Activated CD4-positive, alpha-beta T cell treated with anti-CD3 and anti-CD28 coated beads, Interleukin-2, Interleukin-4, amounts not matched to agents 100 ng/mL and 50 ng/mL, durations not matched to agents 16 hours and 8 hours (primary cell): ENCODE measurements at places on chromosomes 12 and 14.
A peak's percentile ranks its signal among the peaks of the same experiment; 100 is the strongest.

DNA sequence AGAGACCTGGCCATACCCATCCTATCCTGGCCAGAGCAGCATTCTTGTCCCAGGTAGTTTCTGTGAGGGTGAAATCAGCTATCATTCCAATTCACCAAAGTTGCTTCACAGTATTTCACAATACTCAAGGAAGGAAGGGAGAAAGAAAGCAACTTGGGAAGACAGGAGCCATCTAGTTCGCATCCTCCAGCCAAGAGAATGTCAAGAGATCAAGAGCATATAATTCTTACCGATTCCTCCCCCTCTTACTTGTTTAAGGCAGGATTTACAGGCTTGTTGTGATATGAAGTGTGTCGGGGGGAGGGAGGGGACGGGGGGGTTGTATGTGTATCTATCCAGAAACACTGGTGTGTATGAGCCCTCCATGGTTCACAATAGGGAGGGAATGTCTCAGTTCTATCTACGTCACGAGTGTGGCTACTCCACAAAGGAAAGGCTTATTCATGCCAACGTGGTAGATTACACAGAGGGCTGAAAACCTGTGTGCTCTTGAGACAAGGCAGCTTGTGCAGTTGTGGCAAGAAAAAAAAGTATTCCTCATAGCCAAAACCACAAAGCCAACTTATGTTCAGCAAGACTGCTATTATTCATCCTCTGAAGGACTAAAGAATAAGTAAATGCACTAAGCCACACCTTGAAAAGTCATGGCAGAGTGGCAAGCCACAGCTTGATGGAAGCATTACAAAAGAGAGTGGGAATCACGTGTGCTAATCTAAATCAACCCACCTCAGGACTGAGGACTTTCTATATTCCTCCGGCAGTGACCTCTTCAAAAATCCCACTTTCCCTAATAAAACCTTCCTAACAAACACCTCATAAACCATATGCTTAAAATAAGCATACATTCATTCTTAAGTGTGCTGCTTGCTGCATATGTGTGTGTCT is 35.0 kb downstream of the CORO1C start:
- DNase-seq = peak; percentile 74

DNA sequence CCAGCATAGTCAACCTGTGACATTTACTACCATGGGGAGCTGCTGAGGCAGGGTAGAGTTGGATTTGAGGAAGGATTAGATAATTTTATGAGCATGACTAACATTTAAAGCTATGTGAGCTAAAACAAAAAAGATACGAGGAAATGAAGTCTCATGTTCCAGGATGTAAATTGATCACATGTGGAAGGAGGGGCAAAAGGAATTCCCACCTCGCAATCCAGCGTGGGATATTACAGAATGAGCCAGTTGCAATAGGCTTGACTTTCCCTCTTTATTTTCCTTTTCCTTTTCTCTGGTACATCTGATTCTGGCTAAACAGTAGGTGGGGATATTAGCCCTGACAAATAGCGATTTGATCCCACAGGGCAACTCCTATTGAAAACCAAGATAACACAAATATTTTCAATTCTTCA is 214.9 kb upstream of the HMGA2 start:
- no peak for DNase-seq

GRCh38 chr14:22549981-22550673 is 38.9 kb downstream of the DAD1 start:
- DNase-seq = peak; percentile 94

DNA sequence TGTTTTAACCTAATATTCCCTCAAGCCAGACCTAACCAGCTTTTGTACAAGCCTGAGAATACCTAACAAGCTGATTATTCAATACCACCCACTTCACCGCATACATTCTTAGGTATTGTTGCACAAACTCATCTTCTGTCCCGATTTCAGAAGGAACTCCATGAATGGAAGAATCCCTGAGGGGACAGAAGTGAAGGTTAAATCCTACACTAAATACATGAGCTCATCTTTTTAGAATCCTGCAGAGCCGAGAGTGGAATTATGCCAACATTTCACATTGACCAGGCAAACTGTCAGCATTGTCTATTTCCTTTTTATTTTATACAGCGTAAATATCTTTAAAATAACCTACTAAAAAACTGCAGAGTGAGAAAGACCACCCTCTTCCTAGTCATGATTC is 140.7 kb upstream of the PRICKLE1 start:
- no peak for DNase-seq

DNA sequence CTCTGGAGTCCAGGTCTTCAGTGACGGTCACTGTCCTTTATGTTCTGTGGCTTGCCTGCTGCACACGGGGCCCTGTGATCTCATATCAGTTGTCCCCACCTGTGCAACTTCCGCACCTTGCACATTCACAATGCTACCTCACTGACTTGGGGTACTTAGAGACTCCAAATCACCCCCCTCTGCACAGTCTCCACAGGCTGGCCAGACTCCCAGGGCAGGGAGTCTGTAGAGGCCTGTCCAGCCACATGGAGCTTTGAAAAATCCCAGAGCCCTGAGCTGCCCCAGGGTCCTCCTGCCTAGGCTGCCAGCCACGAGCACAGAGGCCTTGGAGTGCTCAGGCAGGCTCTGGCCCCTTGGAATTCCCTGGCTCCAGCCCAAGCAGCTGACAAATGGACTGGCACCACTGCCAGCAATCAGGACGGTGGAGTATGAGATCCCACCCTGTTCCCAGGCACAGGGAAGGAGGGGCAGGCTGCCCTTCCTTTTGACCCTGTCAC is 26.4 kb downstream of the CMKLR1 start:
- no peak for DNase-seq

DNA sequence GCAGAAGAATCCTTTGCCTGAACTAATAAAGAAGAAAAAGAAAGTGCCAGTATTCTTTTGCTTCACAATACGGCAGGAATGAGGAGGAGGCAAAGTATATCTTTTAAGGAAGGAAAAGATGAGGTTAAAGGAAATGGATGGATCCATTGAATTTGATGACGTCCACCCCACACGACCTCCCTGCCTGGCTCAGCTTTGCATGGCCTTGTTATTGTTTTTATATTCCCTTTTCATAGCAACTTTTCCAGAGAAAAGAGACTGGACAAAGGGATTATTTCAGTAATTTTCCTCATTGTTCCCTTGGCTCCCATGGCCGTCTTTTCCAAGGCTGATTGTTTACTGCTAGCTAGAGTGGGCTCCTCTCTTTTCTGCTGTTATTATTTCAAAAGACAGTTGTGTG is 123.2 kb upstream of the SEL1L start:
- DNase-seq = no peak

DNA sequence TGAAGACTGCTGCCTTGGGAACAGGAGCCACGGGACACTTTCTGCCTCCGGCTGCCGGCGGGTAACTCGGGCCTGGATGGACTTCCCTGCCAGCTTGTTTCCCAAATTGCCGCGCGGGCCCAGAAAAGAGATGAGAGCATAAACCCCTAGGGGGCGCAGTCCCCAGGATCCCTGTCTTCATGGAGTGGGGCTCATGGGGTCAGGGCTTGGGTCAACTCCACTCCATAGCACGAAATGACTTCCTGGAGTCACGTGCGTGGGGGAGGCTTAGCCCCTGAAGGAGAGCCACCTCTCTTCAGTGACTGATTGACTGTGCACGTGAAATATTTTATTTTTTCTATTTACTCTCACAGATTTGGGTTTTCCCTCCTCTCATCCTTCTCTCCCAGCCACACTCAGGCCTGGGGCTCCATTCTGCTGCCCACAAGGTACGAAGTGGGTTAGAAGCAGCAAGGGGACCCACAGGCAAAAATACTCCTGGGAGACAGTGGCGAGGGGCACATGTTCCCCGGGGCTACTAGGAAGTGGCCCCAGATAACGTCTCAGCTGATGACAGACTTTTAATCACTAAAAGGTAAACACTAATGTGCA is 10.0 kb downstream of the PGF start:
- peak; percentile 34 for DNase-seq

DNA sequence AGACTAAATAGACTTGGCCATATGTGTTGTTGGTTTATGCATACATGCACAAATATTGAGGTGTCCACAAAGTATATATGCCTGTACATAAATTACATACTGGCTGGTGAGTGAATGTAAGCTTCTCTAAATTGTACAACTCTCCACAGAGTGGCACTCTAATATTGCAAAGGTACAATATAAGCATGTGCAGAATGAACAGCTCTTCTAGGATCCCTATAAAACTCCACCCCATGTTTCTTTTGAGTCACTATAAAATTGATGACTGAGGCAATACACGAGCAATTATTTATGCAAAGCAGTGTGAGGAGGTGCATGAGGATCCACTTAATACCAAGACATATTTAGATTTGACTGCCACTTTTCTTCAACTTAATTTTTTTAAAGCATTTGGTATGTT is 172.2 kb downstream of the NAV3 start:
- no peak for DNase-seq

- DNase-seq = no peak
These were observed 79.6 kb upstream of the STK38L start for GRCh38 chr12:27164330-27165040.

DNA sequence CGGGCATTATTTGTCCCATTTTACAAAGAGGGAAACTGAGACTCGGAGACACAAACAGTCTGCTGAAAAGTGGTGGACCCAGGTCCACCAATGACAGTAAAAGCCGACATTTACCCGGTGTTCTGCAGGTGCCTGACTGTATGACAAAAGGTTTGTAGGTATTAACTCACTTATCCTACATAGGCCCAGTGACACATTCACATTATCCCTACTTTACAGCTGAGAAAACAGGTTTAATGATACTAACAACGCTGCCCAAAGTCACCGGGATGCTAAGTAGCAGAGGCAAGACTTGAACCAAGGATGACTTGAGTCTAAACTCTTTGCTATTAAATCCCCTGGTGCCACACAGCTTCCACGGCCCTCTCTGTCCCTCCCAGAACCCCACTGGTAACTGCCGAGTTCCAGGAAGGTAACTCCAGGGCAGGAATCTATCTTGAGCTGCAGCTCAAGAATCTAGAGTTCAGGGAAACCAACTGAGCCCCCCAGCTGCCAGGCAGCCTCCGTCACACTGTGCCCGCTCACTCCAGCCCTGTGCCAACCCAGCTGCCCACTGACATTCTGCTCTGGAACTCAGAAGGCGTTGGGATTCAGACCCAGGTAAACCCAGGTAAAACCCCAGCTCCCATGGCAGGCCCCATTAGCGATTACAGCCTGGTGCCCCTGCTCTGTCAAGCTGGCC is 33.7 kb downstream of the SYNE3 start:
- DNase-seq = no peak

DNA sequence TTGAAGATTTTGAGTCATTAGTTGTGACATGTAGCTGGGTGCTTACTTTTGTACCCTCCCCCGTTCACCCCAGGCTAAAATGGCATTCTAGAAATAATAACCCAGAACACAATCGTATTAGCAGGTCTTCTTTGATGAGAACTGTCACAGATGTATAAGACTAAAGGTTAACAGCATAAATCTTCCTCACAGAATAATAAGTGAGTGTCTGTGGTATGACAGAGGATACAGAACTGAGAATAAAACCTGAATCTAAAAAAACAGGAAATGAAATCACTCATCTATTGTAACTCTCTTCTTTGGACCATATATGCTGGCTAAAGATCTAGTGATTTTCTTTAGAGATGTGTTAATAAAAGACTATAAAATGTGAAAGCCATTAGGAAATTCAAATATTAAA is 746.6 kb downstream of the LRFN5 start:
- DNase-seq = no peak

DNA sequence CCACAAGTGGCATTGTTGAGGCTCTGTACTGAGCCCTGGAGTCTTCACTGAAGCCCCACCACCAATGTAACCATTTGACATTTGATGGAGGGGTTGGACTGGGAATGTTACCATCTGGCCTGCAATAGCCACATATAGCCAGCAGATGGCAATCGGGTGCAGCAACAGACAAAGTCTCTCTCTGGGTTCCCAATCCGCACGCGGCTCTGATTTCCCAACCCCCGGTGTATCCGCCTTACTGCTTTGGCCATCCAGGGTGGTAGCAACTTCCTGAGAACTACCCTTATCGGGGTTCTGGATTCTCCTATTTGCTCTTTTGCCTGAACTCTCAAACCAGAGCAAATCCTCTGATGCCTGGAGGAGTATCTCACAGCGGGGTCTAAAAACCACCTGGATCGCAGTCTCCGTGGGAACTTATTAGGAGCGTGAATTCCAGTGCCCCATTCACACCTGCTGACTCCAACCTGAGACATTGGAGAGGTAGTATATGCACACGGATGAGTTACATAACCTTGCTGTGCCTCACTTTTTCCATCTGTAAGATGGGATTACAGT is 14.2 kb downstream of the VRTN start:
- peak; percentile 69 for DNase-seq

GRCh38 chr12:87155621-87156020 is 873.6 kb downstream of the C12orf50 start:
- no peak for DNase-seq

DNA sequence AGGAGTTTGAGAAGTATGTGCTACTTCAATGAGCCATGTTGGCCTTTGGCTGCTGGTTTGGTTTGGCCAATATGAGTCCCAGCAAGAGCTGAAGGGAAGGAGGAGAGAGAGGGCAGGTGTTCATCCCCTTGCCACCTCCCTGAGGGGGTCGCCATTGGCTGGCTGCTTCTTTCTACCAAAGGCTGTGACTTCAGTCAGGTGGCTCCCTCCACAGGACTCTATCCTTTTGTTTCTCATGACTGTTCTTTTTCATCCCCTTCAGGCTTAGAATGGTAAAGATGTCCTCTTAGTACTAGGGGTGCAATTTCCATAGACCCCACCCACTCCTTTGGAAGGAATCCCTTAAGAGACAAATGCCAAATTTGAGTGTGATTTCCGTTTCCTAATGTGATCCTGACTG is 31.2 kb upstream of the OTOGL start:
- DNase-seq = no peak

- DNase-seq = no peak
These were observed 4.8 kb downstream of the CKB start for GRCh38 chr14:103517721-103518421.

- DNase-seq = peak; percentile 62
These were observed 11.6 kb downstream of the ATP6V0A2 start for GRCh38 chr12:123723765-123724164.

DNA sequence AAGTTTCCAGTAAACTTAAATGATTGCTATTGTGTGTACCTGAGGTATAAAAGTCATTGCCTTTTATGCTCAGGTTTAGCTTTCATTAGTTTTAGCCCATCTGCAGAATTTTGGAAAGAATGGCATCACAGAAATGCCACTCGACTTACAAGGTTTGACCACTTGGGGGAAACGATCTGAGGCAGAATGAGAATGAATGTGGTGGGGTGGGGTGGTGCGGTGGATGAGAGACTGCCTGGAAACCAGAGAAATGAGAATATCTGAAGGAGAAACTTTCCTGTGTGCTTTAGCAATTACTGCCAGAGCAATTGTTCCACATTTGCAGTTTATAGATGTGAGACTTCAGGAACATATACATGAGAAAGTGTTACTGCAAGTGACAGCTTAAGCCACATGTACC is 225.4 kb upstream of the PDE3A start:
- DNase-seq = no peak

DNA sequence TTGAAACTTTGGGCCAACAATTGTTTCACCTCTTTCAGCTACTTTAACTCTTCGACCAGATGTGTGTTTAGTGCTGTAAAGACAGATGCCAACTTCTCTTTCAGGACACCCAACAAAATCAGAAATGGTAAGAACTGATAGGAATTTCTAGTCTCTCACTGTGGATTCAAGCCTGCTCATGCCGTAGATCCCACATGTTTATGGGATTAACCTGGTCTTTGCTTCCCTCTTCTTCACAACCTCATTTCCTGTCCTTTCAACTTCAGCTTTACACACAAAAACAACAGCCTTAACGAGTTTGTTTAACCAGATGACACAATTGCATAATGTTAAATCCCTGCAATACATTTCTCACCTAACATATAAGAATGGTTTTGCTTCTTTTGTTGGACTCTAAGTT is 1031.9 kb upstream of the LRFN5 start:
- no peak for DNase-seq

GRCh38 chr12:53972152-53972702 is 699 bp upstream of the HOXC11 start:
- DNase-seq = no peak
